ENCODE measurements at places on chromosomes 1 and 21.
A peak's percentile ranks its signal among the peaks of the same experiment; 100 is the strongest.

DNA sequence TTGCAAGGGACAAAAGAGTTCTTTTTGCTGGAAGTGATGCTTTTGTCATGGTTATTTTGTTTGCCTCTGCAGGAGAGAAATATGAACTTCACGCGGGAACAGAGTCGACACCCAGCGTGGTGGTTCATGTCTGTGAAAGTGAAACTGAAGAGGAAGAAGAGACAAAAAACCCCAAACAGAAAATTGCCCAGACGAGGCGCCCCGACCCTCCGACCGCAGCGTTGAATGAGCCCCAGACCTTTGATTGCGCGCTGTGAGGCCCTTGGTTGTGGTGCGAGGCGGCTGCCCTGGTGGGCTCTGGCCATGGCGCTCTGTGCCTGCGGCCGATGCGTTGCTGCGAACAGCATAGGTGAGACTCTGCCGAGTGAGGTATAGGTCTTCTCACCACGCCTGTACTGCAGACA is 20.9 kb upstream of the NCMAP start:
- DNase-seq, result no peak

DNA sequence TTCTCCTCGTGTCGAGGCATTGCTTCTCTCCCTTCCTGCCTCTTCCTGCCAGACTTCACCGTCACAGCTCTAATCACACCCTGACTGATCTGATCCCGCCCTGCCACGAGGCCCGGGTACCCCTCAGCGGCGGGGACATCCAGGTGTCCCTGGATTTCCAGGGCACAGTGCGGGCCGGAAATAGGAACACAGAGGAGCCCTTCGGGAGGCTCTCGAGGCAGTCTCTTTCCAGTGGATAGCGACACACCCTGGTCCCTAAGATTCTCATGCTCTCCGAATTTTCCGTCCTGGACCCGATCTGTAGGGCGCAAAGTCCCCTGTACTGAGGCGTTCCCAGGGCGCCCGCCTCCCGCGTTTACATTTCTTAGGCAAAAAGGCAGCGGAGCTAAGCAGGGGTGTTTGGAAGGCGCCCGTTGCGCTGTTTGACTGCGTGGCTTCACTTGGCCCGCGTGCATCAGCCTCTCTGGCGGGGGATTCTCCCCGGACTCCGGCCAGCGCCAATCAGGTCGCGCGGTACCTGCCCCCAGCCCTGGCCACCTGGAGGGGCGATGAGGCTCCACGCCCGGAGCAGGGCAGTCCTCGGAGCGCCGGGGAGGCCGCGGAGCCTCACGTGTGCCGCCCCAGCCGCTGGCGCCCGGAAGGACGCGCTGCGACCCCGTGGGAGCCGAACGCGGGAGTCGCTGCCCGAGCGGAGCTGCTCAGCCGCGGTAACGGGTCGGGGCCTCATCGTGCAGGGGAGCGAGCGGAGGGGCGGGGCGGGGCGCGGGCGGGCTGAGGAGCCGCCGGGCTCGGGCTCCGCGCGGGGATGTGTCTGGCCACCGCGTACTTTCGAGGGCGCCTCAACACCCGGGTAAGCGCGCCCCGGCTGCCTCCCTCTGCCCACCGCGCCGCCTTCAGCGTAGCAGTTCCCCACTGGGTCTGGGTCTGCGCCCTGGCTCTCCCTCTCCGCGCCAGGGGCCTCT is at the start of gene FAM163A:
Gene FAM163A (plus strand): TSS at position 575 of the 962 bp plus-strand sequence. CDS start 69,807 bp downstream, outside the sequence.
- no peak for DNase-seq

- DNase-seq, result no peak
Measured at GRCh38 chr1:207821464-207822045, 69.7 kb downstream of the CD46 start.

DNA sequence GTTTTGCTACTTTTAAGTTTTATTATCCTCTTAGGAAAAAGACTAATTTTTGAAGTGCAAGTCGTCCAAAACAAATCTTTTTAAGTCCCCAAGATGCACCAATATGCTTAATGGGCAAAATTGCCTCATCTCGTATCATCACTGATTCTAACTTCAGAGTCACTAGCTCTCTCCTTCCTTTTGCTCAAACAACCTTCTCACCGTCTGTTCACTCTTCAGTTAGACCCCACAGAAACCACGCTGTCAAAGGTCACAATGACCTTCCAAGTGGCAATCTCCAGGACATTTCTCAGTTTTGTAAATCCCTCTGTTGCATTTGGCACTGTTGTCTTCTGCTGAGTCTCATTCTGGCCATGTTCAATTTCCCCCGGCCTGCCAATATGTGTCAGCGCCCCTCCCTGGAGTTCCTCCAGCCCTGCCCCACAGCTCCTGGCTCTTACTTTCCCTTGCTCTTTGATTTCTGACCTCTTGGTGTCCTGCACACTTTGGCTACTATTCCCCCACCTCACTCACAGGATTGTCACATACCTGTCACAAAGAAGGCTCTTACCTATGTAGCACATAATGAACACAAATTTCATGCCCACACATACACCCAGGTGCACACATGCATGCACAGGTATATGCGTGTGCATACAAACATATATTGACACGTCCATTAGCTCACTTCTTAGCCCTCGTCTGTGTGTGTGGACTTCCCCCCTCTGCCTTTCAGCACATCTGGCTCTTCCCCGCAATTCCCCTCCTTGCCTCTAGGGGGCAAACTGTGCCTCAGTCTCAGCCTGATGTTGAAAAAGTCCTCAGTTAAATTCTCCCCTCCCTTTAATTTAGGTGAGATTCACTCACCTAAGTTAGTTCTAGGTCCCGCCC is 354.0 kb upstream of the DUSP10 start:
- DNase-seq, result peak; percentile 37

DNA sequence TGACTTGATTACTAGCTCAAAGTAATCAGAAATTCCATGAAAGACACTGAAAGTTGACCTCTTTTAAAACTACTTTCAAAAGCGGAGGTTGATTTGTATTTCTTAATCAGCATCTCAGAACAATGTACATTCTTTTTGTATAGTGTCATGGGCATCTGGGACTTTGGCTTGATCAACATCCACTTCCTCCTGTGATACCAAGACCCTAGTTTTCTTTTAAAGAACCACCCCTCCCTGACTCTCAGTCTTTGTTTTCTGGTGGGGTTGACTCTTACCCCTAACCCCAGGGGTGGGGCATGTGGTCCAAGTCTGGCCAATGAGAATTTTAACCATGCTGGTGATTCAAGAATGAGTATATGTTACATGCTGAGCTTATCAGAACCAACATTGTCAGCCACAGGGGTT is 21.7 kb upstream of the IRF2BP2 start:
- DNase-seq, result no peak

All from iPS DF 6.9 (cell line).